ENCODE measurements at places on chromosomes 1 and 21. TPM values are rescaled to one million over a fixed set of nuclear protein-coding genes. Genes with fewer than 3 reads are reported as not detected.

Gene CFHR3
- total RNA-seq: not detected

- peak; percentile 63 for DNase-seq
- no peak overlapping the region for H3K27ac ChIP-seq
- H3K36me3 ChIP-seq: no peaks in the 10 kb centered on the region
- H3K27me3 ChIP-seq: peaks cover 13% of the 10 kb centered on the region
- no peak overlapping the region for H3K4me3 ChIP-seq
- H3K4me1 ChIP-seq: no peaks in the 10 kb centered on the region
These were observed 156.2 kb downstream of the RHOU start for GRCh38 chr1:228891272-228892034.

Gene SUMO3
- 110 TPM for total RNA-seq

DNA sequence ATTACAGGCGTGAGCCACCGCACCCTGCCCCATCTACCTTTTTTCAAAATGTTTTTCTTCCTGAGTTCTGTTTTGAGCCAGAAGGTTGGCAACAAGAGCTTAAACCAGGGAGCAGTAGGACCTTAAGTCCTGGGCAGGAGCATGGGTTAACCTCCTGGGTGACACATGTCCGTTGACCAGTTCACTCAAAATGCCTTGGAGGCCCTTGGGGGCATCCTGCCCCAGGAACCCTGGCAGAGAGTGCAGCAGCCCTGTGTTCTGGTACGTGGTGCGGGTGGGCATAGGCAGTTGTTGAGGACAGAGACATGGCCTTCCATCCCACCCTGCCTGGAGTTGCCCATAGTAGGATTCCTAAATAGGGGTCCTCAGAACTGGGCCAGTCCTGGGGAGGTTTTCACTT lies 11.6 kb downstream of the H6PD start:
- no peak overlapping the region for H3K4me3 ChIP-seq
- no peaks in the 10 kb centered on the region for H3K4me1 ChIP-seq
- H3K27me3 ChIP-seq: no peaks in the 10 kb centered on the region

Gene SPATC1L
- total RNA-seq: 5.3 TPM

Gene CA14
- total RNA-seq: not detected

Gene PAQR7
- 20.6 TPM for total RNA-seq

DNA sequence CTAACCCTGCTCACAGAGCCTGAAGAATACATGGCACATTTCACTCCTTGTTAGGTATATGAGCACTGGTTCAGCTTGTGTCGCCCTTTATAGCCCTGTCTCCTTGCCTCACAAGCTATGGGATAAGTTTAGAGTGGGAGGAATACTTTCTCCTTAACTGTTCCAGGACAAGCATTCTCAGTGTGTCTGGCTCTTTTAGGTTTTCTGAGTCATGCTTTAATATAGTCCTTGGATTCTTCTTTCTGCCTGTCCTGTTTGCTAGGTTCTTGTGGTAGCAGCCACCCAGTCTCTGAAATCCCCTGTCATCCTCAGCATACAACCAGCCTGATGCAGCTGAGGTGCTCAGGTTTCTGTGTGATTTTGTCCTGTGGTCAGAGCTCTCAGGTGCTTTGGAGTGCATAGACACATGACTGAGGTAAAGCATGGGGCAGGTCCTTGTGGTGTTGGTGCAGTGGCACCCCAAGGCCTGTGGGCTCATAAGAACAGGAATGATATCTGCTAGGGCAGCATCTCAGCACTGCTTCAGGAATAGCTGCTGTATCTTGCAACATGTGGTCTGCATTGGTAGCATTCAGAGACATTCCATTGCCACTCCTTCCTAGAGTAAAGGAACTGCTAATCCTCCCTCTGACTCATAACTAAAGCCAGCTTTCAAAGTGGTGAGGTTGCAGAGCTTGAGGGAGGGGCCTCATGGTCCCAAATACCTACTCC lies 14.2 kb upstream of the CASQ2 start:
- peak; percentile 93 for DNase-seq
- peak overlapping the region; percentile 89 for H3K27ac ChIP-seq
- H3K4me1 ChIP-seq: peaks cover 41% of the 10 kb centered on the region
- no peaks in the 10 kb centered on the region for H3K27me3 ChIP-seq

DNA sequence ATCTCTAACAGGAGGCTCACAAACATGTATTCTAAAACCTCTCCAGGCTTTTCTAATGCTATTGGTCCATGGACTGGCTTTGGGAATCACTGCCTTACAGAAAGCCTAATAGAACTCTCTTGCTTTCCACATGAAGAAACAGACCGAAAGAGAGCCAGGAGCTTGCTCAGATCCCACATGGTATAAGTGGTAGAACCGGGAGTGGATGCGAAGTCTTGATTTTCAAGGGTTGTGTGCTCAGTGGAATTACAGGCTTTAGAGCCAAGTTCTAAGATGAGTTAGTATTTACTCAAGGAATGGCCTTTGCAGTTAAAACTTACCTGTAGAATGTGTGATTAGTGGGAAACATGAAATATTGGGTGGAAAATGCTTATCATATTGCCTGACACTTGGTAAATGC lies 54.3 kb upstream of the HSD17B7 start:
- no peak overlapping the region for H3K27ac ChIP-seq
- H3K27me3 ChIP-seq: no peaks in the 10 kb centered on the region
- peaks cover 27% of the 10 kb centered on the region for H3K36me3 ChIP-seq
- peaks cover 10% of the 10 kb centered on the region for H3K4me1 ChIP-seq
- H3K4me3 ChIP-seq: no peak overlapping the region
- DNase-seq: no peak

DNA sequence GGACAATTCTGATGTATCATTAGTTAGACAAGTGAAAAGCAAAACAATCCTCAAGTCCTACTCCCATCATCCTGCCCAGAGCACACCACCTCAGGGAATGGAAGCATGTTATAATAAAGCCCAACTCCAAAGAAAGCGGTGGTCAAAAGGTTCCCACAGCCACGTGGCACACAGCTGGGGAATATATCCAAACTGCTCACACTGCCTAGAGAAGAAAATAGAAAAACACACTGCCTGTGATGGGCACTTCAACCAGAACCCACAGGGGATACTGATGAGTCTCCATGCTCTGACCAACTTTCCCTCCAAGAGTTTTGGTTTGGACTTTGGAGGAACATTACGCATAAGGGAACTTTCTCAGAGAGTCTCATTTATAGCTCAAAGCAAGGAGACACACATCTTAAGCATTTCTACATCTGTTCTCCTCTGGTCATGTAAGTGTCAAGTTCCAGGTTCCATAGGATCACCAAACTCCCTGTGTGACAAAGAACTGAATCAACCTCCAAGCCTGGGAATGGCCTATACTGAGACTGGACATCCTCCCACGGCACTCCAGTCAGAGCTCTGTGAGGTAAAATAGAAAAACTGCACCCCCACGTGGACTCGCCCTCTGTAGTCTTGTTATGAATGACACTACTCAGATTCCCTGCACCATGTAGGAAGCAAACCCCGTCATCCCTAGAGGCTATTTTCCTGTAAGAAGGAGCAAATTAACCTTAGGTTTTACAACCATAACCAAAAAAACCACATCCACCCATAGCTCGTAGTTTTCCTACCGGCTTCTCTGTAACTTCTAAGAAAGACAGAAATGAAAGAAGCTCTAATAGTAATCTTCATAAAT lies 12.2 kb downstream of the DSTYK start:
- H3K27me3 ChIP-seq: no peaks in the 10 kb centered on the region
- no peaks in the 10 kb centered on the region for H3K36me3 ChIP-seq
- H3K4me3 ChIP-seq: no peak overlapping the region
- DNase-seq: peak; percentile 69
- peak overlapping the region; percentile 72 for H3K27ac ChIP-seq

DNA sequence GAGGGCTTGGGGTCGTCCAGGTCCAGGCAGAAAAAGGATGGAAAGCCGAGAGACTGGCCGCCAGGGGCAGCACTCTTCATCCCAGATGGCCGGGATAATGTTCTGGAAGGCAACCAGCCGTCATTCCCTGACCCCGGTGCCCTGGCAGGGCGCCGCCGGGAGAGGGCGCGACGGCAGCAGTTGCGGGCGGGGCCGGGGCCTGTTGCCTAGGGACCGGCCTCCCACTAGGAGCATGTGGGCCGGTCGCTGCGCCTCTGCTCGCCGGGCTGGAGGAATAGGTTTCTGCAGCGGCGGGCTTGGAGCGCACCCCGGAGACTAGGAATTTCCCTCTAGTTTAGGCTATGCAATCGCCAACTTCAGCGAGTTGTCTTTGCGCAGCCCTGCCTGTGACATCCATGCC lies 11.0 kb downstream of the DMRTB1 start:
- no peaks in the 10 kb centered on the region for H3K36me3 ChIP-seq
- peak overlapping the region; percentile 54 for H3K4me3 ChIP-seq
- no peaks in the 10 kb centered on the region for H3K4me1 ChIP-seq
- peak; percentile 90 for DNase-seq
- no peaks in the 10 kb centered on the region for H3K27me3 ChIP-seq

GRCh38 chr1:15939181-15940109 lies 36.5 kb downstream of the ZBTB17 start:
- peak overlapping the region; percentile 75 for H3K27ac ChIP-seq
- H3K4me1 ChIP-seq: peaks cover 9% of the 10 kb centered on the region
- peak overlapping the region; percentile 8 for H3K4me3 ChIP-seq
- peak; percentile 67 for DNase-seq
- peaks cover 30% of the 10 kb centered on the region for H3K36me3 ChIP-seq
- no peaks in the 10 kb centered on the region for H3K27me3 ChIP-seq

Data from GM23248 (cell line).